ENCODE measurements at places on chromosomes 11 and 22.

- no peak for DNase-seq
Measured at GRCh38 chr11:11816511-11817314, 25.1 kb upstream of the USP47 start.

GRCh38 chr11:126359431-126360048, 4.1 kb downstream of the ST3GAL4 start:
- DNase-seq = no peak

DNA sequence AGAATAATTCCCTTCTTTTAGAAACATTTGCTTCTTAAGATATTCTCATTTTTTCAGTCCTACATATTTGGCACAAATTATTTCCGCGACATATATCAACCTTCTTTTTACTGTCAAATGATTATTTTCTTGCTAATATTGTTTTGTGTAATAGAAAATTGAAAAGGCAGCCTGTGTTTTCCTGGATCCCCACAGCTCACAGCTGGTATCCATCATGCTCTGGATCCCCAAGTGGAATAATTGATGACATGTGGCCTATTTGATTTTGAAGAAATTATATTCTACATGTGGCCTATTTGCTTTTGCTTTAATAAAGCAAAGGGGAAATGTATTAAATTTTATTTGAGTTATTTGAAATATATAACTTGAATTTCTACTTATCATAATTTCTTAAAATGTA, 199.4 kb upstream of the LUZP2 start:
- DNase-seq = no peak

GRCh38 chr11:121451178-121451985, 732 bp upstream of the SORL1 start:
- DNase-seq = no peak

DNA sequence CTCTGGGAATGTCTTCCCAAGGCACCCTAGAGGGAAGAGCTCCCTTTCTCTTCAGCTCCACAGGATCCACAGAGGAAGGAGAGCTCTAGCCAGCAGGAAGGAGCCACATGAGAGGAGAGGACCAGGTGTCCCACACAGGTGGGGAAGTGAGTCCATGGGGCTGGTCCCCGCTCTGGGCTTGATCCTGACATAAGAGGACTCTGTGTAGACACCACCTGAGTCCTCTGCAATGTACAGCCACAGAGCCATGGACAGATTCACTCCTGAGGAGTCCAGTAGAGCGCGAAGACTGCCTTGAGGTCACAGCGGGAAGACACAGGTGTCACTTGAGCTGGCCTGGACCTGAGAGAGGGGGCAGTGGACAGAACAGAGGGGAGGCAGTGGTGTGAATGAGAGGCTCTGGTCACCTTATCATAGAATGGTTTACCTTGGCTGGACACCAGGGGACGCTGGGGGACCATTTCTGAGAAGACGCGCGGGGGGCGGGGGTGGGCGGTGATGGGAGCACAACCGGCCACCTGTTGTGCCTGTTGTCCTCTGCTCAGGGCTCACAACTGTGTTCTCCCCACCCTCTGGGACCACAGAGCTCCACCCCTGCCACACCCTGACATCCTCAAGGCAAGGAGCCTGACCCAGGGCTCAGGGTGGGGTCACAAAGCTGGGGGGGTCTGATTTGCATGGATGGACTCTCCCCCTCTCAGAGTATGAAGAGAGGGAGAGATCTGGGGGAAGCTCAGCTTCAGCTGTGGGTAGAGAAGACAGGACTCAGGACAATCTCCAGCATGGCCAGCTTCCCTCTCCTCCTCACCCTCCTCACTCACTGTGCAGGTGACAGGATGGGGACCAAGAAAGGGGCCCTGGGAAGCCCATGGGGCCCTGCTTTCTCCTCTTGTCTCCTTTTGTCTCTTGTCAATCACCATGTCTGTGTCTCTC, 128.2 kb downstream of the ZNF280B start:
- no peak for DNase-seq

GRCh38 chr11:69280994-69281393, 13.0 kb upstream of the MYEOV start:
- peak; percentile 85 for DNase-seq

DNA sequence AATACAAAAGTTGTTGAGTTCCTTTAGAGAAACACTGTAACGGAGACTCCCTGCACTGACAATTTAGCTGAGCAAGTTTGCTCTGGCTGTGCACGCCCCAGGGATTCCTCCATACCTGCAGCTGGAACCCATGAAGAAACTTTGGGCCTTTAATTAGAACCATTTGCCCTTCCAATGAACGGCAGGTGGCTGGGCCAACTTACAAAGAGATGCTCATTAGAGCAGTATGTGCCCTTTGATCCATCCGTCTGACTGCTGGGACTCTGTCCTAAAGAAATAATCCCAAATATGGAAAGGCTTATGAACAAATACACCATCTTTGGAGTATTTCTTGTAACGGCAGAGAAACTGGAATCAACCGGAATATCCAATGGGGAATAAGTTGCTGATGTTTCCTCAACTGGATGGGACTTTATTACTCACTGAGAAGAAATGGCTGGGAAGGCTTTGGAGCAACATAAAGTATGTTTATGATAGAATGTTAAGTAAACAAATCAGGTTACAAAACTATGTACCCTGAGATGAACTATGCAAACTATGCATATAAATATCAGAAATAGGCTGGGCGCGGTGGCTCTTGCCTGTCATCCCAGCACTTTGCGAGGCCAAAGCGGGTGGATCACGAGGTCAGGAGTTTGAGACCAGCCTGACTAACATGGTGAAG, 24.4 kb upstream of the FBLN1 start:
- peak; percentile 90 for DNase-seq

GRCh38 chr11:8649361-8649760, 33.1 kb downstream of the TRIM66 start:
- peak; percentile 21 for DNase-seq

DNA sequence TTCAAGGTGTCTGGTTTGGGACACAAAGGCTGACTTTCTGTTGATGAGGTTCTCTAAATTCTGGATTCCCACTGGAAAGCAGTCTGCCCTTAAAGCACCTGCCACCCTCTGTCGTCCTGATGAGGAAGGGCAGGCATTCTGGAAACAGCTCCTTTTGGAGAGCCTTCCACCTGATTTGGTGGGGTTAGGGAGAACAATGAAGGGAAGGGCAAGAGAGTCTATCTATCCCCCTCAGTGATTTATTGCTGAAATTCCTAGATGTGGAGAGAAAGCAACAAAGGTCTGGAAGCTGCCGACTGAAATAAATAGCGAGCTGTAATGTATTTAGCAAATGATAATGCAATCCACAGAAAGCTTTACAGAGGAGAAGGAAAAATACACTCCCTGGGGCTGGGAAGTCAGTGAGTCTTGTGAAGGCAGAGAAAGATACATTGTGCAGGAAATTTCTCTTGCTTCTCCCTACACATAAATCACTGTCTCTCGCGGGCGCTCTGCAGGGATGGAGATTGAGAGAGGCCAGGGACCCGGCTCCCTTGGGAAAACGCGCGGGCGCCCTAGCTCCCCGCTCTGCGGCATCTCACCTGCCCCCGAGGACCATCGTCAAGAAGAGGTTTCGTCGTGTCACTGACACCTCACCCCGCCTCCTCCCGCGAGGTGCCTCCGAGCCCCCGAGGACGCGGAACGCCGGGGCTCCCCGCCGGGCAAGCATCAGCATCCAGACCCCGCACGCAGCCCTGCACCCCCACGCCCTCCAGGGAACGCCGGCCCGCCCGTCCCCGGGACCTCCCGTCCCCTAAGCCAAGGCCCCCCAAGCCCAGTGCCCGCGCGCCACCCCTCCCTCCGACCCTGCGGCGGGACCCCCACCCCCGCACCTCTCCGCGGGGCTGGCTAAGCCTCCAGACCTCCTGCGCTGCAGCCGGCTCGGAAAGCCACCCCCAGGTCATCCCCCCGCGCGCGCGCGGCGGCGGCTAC, 673 bp downstream of the CDON start:
- no peak for DNase-seq

DNA sequence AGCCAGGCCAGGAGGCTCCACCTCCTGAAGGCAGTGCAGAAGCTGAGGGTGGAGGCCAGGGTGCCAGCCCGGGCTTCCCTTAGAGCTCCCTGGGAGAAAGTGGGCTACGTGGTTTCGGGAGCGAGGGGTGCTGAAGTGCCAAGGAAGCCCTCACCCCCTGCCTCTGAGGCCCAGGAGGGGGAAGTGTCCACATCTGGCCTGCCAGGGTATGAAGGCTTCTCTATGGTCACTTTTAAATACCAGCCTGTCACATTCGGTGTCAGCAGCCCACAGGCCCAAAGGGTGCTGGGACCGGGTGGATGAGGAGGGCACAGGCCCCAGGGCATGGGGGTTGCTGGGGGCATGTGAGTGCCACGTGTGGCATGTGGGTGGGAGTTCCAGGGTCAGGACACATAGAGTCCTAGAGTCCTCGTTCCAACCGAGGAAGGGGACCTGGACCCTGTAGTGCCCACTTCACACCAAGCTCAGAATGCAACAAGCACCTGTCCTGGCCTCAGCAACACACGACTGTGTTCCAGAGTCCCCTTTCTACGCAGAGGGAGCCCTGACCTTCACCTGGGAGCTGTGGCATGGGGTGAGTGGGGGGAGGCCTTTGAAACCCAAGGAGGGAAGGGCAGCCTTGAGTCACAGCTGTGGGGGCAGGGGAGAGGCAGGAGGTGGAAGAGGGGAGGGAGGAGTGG, 1.7 kb downstream of the SHISA8 start:
- no peak for DNase-seq

DNA sequence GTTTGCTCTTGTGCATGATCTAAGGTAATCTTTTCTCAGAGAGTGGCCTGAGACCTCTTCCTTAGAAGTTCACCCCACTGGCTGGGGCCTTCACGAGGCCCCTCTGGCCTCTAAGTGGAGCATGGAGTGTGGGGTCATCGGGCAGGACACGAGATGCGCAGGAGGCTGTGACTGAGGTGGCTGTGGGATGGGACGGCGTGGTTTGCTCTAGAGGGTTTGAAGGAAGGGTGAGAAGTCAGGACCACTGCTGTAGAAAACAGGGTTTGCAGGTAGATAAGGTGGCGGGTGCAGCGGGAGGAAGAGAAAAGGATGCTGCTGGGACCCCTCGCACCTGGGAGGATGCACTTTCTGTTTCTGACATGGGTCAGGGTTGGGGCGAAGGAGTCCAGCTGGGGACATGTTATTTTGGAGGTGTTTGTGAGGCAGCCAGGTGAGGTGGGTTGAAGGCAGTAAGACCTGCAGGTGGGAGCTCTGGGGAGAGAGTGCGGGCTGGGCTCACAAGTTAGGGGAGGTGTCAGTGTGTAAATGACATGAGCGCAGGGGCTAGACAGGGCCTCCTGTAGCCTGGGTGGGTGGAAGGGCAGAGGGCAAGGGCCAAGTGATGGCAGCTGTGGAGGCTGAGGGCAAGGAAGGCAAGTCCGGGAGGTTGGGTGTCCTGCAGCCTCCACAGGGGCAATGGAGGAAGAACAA, 62.5 kb downstream of the KCNQ1 start:
- no peak for DNase-seq

- no peak for DNase-seq
Measured at GRCh38 chr22:35923026-35923425, 105.6 kb downstream of the RBFOX2 start.

GRCh38 chr11:128453444-128454336, 133.7 kb downstream of the ETS1 start:
- peak; percentile 94 for DNase-seq

GRCh38 chr22:47564651-47565434, 802.4 kb downstream of the TBC1D22A start:
- DNase-seq = no peak
